ENCODE measurements at places on chromosomes 2 and 18.

DNA sequence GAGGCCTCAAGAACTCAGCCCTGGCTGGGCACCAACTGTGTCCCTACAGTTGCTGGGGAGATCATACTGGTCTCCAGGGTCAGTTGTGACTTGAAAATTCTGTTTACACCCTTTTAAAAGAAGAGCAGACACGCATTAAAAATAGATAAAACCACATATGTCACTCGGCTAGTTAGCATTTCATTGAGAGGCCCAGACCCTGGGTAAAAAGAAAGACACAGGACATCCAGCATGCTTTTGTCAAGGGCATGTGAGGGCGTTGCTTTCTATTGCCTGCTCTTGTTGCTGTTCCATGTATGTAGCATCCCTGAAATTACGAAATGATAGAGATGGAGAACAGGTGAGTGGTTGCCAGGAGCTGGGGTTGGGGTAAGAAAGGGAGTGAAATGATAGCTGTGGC is 94.3 kb downstream of the SEPTIN10 start:
- no peak for DNase-seq

DNA sequence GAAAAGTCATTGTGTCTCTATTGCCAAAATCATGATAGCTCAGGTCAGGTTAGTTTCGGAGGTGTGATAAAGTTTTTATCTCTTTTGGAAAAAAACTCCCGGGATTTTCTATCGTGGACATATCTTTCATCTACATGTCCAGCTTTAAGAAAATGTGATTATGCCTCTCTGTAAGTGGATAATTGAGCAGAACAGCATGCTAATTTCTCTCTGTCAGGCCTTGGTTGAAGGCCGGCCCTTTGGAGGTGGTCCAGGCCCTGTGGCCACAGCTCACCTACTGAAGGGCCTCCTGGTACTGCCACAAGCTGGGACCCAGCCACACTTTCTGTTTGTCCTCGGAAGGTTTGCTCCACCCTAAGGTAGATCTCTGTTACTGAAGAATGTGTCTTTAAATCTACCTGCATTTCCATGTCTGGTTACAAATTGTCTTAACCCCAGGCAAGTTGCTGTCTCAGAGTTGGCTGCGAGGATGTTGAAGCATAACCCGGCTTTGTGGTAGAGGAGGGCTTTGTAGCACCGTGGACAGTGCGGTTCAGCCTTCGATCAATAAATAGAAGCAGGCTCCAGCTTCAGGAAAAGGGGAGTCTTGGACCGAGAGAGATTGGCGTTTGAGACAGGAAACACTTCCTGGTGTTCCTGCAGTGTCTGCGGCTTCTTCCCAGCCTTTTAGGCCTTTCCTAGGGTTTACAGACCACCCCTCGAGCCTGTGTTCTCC is 25.5 kb downstream of the TCF7L1 start:
- DNase-seq: no peak

- DNase-seq: no peak
These were observed 437.8 kb downstream of the ZNF521 start for GRCh38 chr18:24914171-24914525.

GRCh38 chr2:108304975-108305374 is 16.3 kb downstream of the SULT1C2 start:
- DNase-seq: no peak

GRCh38 chr2:10369269-10370255 is 66.9 kb downstream of the HPCAL1 start:
- no peak for DNase-seq

GRCh38 chr2:191303140-191304005 is 58.2 kb downstream of the MYO1B start:
- DNase-seq: no peak

DNA sequence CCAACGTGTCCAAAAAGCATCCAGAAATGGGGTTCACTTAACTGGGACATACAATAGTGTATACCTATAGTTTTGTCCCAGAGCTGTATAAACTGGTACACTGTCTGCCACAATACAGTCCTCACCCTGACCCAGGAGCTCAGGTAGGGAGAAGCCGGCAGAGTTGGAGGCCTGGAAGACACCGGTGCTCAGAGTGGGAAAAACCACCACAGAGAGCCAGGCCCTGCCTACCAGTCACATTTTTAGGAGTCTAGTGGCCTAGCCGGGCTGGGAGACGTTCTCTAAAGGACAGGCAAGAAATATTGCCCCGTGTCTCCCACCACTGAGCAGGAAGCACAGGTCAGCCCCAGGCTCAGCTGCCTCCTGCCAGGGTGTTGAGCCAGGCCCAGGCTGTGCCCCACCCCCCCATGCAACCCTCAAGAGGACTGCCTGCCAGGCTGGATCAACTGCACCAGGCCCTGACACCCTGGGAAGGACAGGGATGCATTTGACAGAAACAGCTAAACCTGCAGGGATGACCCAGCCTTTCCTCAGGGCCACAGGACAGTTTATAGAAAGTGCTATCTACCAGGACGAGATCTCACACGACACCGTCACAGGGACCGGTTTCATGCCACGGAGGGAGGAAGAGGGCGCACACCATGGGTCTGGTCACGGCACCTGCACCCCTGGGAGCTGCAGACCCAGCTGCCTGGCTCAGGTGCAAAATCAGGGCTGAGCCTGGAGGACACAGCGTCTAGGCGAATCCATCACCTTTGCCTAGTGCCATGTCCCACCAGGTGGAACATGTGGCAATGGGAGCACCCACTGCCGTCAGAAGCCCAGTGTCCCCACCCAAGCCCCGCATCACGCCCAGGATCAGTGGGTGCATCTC is 89.9 kb downstream of the TMEM18 start:
- DNase-seq: no peak

DNA sequence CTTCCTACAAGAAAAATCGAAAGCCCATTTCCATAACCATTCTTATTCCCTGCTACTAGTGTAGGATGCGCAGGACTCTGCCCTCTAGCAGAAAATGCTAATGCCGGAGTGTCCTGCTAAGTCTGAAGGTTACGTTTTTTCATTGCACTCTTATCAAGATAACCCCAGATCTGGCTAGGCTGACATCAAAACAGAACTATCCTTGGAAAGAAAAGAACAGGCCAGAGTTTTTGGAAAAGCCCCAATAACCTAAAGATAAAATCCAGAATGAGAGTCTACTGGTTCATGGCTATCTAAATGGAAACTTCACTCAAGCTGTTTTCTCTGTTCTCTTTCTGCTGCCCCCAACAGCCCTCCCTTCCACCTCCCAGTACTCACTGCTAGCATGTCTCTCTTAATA is 913 bp downstream of the RNF152 start:
- DNase-seq: no peak

GRCh38 chr2:134246154-134246874 is 7.6 kb upstream of the MGAT5 start:
- no peak for DNase-seq

- peak; percentile 96 for DNase-seq
These were observed at the start of gene SMAD4 for GRCh38 chr18:51029694-51030536. TSS of gene SMAD4 (plus strand) at chr18:51030213. CDS start at chr18:51047047, 16,834 bp downstream.

GRCh38 chr2:98506881-98507280 is 62.2 kb downstream of the INPP4A start:
- DNase-seq: no peak

GRCh38 chr2:44191739-44192138 is 23.1 kb downstream of the PPM1B start:
- no peak for DNase-seq

GRCh38 chr2:225842939-225843338 is 443.4 kb downstream of the NYAP2 start:
- DNase-seq: no peak

DNA sequence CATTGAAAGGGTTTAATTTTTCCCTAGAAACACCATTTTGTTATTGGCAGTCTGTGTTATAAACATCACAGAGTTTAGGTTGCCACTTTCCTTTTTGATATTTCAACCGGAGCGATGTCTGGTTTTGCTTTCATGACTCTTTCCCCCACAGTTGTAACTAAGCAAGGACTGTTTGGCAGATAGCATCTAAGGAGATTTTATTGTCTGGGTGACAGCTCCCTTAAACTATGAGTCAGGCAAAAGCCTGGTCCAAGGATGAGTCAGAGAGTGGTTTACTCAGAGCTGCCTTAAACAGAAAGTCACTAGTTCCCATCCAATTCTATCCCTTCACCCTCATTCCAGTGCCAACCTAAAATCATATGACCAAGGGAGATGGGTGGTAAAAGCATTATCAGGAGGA is 341.6 kb upstream of the VWC2L start:
- no peak for DNase-seq

DNA sequence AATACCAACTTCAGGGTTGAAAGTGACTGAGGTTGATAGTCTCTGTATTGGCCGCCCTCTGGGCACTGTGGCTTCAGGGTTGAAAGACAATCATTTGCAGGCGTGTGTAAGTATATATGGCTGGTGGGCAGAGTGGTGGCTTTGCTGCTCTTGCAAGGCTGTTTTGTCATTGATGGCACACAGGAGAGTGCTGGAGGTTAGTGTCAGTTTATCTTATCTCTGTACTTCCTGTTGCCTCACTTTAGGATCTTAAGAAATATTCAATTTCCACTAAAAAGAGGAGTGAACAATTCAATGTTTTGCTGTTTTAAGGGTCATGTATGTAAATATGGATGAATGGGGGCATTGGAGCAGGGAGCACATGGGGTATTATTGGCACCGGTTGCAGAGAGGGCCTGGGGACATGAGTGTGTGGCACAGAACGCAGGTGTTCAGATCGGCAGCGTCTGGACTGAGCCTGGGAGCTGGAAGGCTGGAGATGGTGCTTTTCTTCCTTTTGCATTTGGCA is 51.5 kb downstream of the NCK2 start:
- no peak for DNase-seq

- no peak for DNase-seq
These were observed 163.9 kb downstream of the DOK6 start for GRCh38 chr18:69564602-69565001.

DNA sequence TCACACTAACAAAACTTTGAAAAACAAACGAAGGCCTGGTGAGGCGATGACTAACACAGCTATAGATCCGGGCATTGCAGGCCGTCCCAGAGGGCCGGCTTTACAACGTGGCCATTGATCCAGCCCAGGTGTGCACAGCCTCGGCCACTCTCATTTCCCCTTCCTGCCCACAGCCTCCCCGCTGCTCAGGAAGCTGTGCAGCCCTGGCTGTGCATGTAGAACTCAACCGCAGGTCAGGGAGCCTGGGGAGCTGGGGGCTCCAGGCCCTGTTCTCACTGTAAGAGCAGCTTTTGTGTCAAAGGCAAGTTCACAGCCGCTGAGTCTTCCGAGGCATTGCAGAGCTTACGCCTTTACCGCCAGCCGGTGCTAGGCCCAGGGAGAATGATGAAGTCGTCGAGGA is 87.2 kb downstream of the LONRF2 start:
- DNase-seq: peak; percentile 3

DNA sequence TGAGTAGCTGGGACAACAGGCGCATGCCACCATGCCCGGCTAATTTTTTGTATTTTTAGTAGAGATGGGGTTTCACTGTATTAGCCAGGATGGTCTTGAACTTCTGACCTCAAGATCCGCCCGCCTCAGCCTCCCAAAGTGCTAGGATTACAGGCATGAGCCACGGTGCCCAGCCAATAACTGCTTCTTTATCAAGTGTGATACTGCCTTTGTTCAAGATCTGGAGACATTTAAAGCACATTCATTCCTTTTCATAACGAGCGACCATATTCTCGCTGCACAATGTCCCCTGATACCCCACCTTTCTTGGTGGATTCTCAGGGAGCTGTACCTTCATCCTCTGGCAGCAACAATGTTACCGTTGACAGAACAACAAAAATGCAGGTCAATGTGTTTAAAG is 75.4 kb downstream of the PIEZO2 start:
- no peak for DNase-seq

GRCh38 chr18:49544362-49544761 is 17.5 kb upstream of the LIPG start:
- DNase-seq: no peak

- no peak for DNase-seq
These were observed 58.5 kb upstream of the MSH6 start for GRCh38 chr2:47724221-47724981.

- no peak for DNase-seq
These were observed 80.0 kb upstream of the CHRNA1 start for GRCh38 chr2:174844295-174844708.

GRCh38 chr18:62996566-62996965 is 281.2 kb downstream of the PHLPP1 start:
- no peak for DNase-seq

GRCh38 chr2:26989156-26989555 is 18.7 kb downstream of the MAPRE3 start:
- no peak for DNase-seq

GRCh38 chr2:223613017-223613950 is 11.1 kb upstream of the SCG2 start:
- no peak for DNase-seq

DNA sequence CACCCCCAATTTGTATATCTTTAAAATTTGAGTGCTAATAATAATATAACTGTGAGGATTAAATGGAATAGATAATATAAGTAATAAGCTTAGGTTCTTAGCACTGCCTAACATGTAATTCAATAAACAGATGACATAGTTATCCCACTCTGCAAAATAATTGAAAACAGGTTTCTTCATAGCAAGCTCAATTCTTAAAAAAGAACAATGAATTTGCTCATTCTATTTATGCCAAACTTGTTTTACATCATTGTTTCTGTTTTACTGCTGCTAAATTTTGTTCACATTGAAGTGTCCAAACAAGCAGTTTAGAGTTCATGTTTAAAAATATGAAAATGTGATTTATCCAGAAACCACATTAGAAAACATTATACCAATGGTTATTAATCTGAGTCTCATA is 217.0 kb downstream of the MBD5 start:
- DNase-seq: no peak

DNA sequence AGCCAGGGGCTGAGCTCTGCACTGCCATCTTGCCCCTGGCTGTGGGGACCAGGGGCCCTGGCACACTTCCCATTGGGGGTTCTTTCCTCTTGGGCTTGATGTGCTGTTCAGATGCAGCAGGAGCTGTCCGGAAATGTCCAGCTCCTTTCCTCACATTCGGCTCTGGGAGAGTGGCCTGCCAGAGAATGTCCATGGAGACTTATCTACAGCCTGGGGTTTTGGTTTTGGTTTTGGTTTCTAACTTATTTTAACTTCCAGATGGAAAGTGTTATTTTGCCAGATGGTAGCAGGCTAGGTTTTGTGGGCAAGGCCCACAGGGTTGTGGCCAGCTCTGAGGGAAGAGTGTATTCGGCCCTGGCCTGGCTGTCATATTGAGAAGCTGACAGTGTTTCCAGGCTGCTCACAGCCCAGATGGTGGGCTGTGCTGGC is 177.3 kb downstream of the ANKRD30B start:
- no peak for DNase-seq

- DNase-seq: no peak
These were observed 1245.1 kb upstream of the LRRTM1 start for GRCh38 chr2:81549646-81550045.

- DNase-seq: no peak
These were observed 48.4 kb upstream of the TMEM17 start for GRCh38 chr2:62554440-62554839.

- no peak for DNase-seq
These were observed 889.1 kb upstream of the GCFC2 start for GRCh38 chr2:76599732-76600368.

DNA sequence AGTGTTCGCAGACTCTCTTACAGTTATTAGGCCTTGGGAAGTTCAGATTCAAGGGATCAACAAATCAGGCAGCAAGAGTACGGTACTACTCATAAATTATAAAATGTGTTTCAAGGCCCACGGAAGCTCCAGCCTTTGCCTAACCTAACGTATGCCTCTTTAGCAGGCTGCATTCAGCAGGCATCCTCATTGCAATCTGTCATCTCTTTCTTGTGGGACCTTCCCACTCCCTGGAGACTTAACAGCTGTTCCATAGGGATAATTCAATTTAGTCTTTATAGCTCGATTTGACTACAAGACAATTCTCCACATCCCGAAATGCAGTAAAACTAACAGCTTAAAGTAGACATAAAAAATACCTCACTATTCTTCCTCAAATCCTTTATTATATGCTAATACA is 453.7 kb downstream of the CNTNAP5 start:
- DNase-seq: no peak

- DNase-seq: no peak
These were observed 14.0 kb downstream of the HRH4 start for GRCh38 chr18:24474406-24474805.

All from effector memory CD8-positive, alpha-beta T cell (primary cell).